HCT116 (cell line): ENCODE measurements at places on chromosomes 7 and 10.

DNA sequence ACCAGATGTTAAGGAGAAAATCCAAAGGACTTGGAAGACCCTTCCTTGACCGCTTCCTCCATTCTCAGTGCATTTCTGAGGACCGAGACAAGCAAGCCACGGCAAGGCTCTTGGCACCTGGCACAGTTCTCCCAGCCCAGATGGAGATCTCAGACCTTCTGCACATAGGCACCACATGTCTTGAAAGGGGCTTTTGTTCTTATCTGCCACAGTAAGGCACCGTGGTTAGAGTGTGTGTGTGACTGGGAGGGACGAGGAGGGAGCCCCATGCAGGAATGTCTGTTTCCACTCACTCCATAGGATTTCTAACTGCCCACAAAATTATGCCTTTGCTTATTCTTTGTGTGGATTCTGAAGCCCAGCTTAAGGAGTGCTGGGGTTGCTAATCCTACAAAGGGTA lies 10.3 kb upstream of the WDR86 start:
- no peak for DNase-seq

- DNase-seq: no peak
Measured at GRCh38 chr10:76149182-76149581, 717.8 kb downstream of the LRMDA start.

- DNase-seq: no peak
Measured at GRCh38 chr7:117673367-117673766, 193.5 kb downstream of the CFTR start.

GRCh38 chr10:86055928-86056327 lies 310.7 kb downstream of the GRID1 start:
- DNase-seq: no peak

GRCh38 chr7:30162622-30163124 lies 27.9 kb downstream of the MTURN start:
- DNase-seq: no peak

- DNase-seq: no peak
Measured at GRCh38 chr7:30595436-30596013, 847 bp downstream of the GARS1 start.

GRCh38 chr10:34719328-34719727 lies 95.8 kb downstream of the PARD3 start:
- no peak for DNase-seq

- no peak for DNase-seq
Measured at GRCh38 chr10:43102063-43102828, 25.4 kb downstream of the RET start.

DNA sequence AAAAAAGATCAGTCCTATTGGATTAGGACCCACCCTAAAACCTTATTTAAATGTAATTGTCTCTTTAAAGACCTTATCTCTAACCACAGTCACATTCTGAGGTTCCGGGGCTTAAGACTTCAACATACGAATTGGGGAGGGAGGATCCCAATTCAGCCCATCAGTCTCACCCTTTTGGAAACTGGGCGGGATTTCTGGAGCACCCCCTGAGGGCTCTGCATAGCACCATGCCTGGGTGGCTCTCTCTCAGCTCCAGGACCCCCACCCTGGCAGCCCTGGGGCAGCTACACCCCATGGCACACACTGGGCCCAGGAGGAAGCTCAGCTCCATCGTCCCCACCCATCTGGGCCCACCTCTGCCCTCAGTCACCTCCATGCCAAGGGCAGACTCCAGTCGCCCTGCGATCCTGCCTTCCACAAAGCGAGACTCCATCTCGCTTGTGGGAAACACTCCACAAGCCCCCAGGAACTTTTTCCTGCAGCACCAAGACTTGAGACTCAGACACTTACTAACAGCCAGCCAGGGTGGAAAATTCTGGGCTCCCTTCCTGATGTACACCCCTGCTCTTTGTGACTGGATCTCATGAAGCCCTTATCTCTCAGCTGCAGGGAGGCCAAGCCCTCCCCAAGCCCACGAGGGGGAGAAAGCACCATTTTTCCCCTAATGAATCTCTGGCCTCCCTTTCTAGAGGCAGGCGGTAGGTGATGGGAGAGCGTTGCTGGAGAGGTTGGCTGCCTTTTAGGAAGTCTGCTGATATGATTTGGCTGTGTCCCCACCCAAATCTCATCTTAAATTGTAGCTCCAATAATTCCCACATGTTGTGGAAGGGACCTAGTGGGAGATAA lies 90.8 kb upstream of the KDM7A start:
- DNase-seq: no peak

GRCh38 chr10:104608091-104608828 lies 32.8 kb upstream of the SORCS3 start:
- DNase-seq: no peak

DNA sequence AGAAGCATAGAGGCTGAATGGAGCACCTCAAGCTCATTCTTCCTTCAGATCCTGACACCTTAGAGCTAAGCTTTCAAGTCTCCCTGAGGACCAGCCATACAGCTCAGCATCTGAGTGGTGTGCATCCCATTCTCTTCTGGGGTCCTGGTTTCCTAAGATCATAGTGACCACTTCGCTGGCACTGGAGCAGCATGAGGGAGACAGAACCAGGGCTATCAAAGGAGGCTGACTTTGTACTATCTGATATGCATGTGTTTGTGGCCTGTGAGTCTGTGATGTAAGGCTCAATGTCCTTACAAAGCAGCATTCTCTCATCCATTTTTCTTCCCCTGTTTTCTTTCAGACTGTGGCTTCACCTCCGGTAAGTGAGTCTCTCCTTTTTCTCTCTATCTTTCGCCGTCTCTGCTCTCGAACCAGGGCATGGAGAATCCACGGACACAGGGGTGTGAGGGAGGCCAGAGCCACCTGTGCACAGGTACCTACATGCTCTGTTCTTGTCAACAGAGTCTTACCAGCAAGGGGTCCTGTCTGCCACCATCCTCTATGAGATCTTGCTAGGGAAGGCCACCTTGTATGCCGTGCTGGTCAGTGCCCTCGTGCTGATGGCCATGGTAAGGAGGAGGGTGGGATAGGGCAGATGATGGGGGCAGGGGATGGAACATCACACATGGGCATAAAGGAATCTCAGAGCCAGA lies 31.0 kb downstream of the PRSS2 start:
- DNase-seq: no peak

GRCh38 chr7:50721160-50721559 lies 61.5 kb downstream of the GRB10 start:
- DNase-seq: no peak

- no peak for DNase-seq
Measured at GRCh38 chr7:131529179-131529578, 27.2 kb downstream of the PODXL start.

GRCh38 chr10:8889538-8889937 lies 835.0 kb downstream of the GATA3 start:
- DNase-seq: no peak

DNA sequence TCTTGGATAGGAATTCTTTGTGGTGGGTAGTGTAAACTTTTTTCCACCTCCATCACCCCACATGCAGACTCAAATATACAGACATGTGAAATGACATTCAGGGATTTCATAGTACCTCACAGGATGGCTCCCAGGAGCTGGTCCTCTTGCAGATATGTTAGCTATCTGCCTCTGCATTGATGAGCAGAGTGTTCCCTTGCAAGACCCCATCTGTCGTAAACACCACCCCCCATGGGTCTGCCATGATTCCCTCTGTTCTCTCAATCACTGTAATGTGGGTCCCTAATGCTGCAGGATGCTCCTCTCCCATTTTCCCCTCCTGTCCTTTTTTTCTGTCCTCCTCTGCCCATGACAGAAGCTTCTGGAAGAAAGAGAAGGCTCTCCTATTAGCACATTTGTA lies 391.2 kb upstream of the PODXL start:
- DNase-seq: no peak

DNA sequence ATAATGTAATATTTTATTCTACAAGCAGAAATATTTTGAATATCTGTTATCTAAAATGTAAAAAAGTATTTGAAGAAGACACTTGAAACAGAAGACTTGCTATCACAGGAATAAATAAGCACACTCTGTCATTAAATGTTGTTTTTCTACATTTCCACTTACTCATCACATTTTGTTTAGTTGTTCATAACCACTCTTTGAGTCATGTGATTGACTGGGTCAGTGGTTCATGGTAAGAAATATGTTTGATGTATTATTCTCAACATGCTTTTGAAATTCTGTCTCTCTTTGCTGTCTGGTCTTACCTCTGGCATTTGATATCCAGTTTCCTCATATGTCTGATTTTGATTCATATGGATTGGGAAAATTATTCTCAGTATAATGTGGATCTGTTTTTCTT lies 171.8 kb downstream of the SUGCT start:
- no peak for DNase-seq

GRCh38 chr10:72227826-72228225 lies 11.8 kb upstream of the ASCC1 start:
- DNase-seq: no peak

DNA sequence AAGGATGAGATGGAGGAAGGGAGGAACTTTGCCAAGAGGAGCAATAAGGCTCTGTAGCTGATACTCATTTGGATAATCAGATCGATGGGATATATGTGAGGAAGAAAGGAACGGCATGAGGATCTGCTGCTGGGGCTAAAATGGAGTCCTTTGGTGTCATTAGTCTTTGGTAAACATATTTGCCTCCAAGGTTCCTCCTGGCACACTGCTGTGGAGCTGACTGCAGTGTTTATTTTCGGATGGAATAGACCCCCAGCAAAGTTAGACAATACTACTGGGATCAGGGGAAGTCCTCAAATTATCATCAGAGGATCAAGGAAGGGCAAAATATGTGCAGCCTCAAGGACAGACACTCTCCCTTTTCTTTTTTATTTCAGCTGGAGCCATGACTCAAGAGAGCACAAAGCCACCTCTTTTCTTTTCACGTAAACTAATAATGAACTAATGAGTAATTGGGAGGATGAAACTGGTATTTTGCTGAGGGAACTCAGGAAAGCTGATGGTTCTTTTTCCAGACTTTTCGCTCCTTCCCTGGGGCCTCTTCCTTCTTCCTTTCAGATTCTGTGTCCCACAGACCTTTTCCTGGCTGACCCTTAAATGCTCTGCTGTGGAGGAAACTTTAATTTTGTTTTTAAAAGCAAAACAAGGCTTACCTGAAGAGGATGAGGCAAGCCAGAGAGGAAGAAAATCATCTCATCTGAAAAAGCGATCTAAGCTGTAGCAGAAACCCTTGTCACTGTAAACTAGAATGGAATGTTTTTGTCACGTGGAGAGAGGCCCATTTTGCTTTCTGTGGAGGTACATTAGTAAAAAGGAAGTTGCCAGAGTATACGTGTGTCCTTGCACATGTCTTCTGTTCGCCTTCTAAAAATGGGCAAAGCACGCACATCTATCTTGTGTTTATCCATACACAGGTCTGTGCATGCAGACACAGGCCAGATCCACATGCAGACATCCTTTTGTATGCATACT lies 33.3 kb downstream of the LRMDA start:
- DNase-seq: no peak

DNA sequence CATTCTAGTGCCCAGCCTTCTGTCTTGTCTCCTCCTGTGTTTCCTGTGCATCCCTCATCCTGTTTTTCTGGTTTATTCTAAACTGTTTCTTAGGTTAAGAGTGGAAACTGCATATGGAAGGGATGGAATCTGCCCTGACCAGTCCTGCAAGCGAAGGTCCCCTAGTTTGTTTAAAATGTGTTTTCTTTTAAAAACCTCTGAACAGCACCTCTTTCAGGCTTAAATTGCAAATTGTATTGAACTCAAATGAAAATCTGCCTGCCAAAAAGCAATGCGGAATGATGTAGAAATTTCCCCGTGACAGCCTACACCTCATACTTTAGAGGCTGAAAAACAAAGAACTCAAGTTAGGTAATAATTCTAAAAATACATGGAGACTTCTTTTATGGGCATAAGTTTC lies 222.8 kb upstream of the IMMP2L start:
- DNase-seq: no peak

GRCh38 chr7:69922026-69922803 lies 323.9 kb downstream of the AUTS2 start:
- DNase-seq: no peak

DNA sequence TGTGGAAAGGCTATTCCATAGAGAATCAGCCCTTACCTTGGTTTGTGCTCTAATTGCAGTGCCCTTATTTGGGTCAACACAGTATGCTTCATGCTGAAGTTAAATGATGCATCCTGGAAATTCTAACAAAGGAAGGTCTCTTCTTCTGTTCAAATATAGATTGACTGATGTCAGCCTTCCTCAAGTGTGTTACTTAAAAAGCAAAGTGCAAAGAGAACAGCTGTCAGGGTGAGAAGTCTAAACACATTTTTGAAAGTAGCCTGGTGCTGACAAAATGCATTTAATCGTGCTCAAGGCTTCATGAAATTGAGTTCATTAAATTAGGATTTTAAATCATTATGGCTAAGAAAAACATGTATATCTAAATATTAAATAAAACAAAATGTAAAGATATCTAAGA lies 19.5 kb downstream of the AGR2 start:
- DNase-seq: no peak
